ENCODE measurements at places on chromosomes 12 and 14.

DNA sequence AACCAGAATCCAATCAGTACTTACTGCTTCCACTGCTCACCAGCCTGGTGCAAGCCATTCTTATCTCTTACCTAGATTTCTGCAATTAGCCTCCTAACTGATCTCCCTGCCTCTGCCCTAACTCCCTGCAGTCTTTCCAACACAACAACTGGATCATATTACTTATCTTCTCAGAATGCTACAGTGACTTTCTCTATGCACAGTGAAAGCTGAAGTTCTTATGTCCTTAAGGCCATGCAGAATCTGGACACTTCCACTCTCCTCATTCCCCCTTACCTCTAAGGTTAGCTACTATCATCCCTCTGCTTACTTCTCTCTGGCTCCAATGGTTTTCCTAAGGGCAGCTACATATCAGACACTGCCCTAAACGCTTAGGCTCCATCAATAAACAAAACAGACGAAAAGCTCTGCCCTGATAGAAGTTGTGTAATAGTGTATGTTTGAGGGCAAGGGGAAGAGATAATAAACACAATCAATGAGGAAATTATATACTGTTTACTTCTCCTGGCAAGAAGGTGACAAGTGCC is 4.0 kb downstream of the KTN1 start:
- no peaks in the 10 kb centered on the region for H3K27me3 ChIP-seq
- peak overlapping the region; percentile 55 for H3K27ac ChIP-seq
- H3K4me3 ChIP-seq = no peak overlapping the region
- H3K4me1 ChIP-seq = peaks cover 60% of the 10 kb centered on the region
- DNase-seq = no peak

GRCh38 chr12:64160711-64161060 is 61.4 kb downstream of the KICS2 start:
- no peaks in the 10 kb centered on the region for H3K27me3 ChIP-seq
- DNase-seq = no peak
- no peaks in the 10 kb centered on the region for H3K36me3 ChIP-seq

DNA sequence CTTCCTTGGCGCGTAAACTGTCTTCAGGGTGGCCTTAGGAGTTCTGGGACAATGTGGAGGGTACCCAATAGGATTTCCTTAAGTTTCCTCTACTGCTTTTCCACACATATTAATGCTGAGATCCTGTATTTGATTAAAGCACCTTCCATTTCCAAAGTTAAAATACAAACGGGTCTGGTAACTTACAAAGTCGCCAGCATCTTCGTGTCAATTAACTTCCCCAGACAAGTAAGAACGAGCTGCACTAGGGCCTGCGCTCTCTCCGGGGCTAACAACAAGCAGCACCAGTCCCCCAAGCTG is 130.9 kb downstream of the NDUFA12 start:
- no peaks in the 10 kb centered on the region for H3K36me3 ChIP-seq
- no peak for DNase-seq
- H3K27me3 ChIP-seq = peaks cover 53% of the 10 kb centered on the region
- H3K27ac ChIP-seq = no peak overlapping the region
- peaks cover 14% of the 10 kb centered on the region for H3K4me1 ChIP-seq

DNA sequence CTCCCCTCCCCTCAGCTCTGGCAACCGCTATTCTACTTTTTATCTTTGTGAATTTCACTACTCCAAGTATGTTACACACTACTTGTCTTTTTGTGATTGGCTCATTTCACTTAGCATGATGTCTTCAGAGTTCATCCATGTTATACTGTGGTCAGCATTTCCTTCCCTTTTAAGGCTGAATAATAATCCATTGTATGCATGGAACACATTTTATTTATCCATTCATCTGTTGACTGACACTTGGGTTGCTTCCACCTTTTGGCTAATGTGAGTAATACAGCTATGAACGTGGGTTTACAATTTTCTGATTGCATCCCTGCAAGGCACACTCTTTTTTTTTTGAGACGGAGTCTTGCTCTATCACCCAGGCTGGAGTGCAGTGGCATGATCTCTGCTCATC is 53.0 kb upstream of the FUT8 start:
- no peaks in the 10 kb centered on the region for H3K36me3 ChIP-seq
- no peak for DNase-seq
- no peak overlapping the region for H3K27ac ChIP-seq

DNA sequence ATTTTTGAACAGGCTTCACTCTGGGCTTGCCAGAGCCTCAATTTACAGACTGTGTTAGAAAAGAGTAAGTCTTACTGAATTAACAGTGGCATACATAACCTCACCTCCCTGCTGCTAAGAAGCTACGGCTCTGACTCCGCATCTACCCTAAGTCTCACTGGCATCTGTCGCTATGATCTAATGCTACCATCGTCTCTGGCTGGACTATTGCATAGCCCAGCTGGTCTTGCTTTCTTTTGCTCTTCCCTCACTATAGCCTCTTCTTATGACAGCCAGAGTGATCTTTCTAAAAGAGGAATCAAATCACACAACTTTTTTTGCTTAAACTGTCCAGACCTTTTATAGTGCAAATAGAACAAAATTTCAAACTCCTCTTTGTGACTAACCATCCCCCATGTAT is 81.1 kb downstream of the SLC24A4 start:
- no peaks in the 10 kb centered on the region for H3K36me3 ChIP-seq
- H3K27me3 ChIP-seq = no peaks in the 10 kb centered on the region
- H3K4me3 ChIP-seq = no peak overlapping the region
- H3K27ac ChIP-seq = no peak overlapping the region

- H3K4me1 ChIP-seq = no peaks in the 10 kb centered on the region
- no peaks in the 10 kb centered on the region for H3K36me3 ChIP-seq
- no peak overlapping the region for H3K4me3 ChIP-seq
- H3K27me3 ChIP-seq = no peaks in the 10 kb centered on the region
- DNase-seq = no peak
Measured at GRCh38 chr12:99455350-99456035, 192.1 kb upstream of the GARIN6 start.

DNA sequence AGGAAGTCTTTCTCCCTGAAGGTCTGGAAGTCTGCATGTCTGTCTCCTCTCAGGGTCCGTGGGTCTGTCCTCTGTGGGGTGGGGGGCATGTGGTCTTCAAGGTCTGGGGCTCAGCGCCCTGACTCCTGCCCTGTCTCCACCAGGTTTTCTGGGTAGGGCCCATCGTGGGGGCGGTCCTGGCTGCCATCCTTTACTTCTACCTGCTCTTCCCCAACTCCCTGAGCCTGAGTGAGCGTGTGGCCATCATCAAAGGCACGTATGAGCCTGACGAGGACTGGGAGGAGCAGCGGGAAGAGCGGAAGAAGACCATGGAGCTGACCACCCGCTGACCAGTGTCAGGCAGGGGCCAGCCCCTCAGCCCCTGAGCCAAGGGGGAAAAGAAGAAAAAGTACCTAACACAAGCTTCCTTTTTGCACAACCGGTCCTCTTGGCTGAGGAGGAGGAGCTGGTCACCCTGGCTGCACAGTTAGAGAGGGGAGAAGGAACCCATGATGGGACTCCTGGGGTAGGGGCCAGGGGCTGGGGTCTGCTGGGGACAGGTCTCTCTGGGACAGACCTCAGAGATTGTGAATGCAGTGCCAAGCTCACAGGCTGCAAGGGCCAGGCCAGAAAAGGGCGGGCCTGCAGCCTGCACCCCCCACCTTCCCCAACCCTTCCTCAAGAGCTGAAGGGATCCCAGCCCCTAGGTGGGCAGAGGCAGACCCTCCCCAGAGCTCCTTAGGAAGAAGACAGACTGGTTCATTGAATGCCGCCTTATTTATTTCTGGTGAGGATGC is 3.4 kb downstream of the AQP5 start:
- peaks cover 19% of the 10 kb centered on the region for H3K4me1 ChIP-seq
- H3K27me3 ChIP-seq = peaks cover 72% of the 10 kb centered on the region
- H3K27ac ChIP-seq = no peak overlapping the region
- no peak for DNase-seq
- no peak overlapping the region for H3K4me3 ChIP-seq

GRCh38 chr12:51242876-51243275 is 4.2 kb downstream of the DAZAP2 start:
- H3K4me1 ChIP-seq = no peaks in the 10 kb centered on the region
- no peak overlapping the region for H3K4me3 ChIP-seq
- no peaks in the 10 kb centered on the region for H3K27me3 ChIP-seq
- H3K36me3 ChIP-seq = no peaks in the 10 kb centered on the region

DNA sequence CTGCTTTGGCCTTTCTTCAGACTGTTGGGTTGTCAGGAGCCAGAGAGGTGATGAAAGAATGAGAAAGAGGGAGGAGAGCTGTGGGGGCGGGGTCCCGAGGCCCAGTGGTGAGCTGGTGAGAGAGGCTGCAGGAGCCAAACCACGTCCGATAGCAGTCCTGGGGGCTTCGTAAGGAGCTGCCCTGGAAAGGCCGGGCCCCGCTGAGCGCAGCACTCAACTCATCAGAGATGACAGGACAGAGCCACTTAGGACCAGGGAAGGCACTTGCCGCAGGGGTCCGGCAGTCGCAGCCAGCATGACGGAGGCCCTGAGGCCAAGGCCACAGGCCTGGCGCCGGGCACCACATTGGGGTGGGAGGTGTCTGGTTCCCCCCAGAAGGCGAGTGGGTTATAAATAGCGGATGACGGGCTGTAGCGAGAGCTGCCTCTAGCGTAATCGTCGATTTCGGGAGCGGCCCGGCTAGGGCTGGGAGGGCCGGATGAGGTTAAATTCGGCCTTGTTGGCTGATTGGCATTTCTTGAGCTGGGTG is 179.0 kb downstream of the TSPAN9 start:
- H3K4me3 ChIP-seq = no peak overlapping the region
- DNase-seq = no peak
- H3K4me1 ChIP-seq = peaks cover 18% of the 10 kb centered on the region
- H3K36me3 ChIP-seq = no peaks in the 10 kb centered on the region
- no peaks in the 10 kb centered on the region for H3K27me3 ChIP-seq
- no peak overlapping the region for H3K27ac ChIP-seq

- H3K4me3 ChIP-seq = no peak overlapping the region
- no peaks in the 10 kb centered on the region for H3K27me3 ChIP-seq
- H3K27ac ChIP-seq = no peak overlapping the region
- no peaks in the 10 kb centered on the region for H3K4me1 ChIP-seq
Measured at GRCh38 chr12:117114784-117115183, 15.6 kb upstream of the TESC start.

GRCh38 chr12:10718279-10718821 is 4.8 kb downstream of the YBX3 start:
- H3K27ac ChIP-seq = peak overlapping the region; percentile 98
- H3K4me1 ChIP-seq = peaks cover 57% of the 10 kb centered on the region
- no peaks in the 10 kb centered on the region for H3K36me3 ChIP-seq
- no peaks in the 10 kb centered on the region for H3K27me3 ChIP-seq
- no peak overlapping the region for H3K4me3 ChIP-seq
- DNase-seq = no peak

GRCh38 chr12:20420557-20420956 is 52.2 kb downstream of the PDE3A start:
- H3K4me3 ChIP-seq = peak overlapping the region; percentile 18
- H3K36me3 ChIP-seq = no peaks in the 10 kb centered on the region
- H3K27ac ChIP-seq = peak overlapping the region; percentile 77
- no peaks in the 10 kb centered on the region for H3K27me3 ChIP-seq
- peaks cover 69% of the 10 kb centered on the region for H3K4me1 ChIP-seq

DNA sequence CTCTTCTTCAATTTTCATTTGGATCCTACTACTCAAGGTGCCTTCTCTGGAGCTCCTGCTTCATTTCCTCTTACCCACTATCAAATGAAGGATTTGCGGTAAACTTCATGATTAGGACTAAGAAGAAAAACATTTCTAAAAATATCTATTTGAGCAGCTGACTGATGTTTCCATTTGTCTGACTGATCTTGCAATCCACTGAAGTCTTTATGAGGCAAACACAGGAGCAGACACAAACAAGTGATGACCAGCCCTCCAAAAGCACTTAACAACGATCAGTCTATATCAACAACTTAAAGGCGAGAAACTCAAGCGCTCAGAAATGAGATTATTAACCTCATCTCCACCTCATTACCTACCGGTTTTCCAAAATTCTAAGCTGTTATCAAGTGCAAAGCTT is 26.2 kb downstream of the OSBPL8 start:
- no peak for DNase-seq
- no peak overlapping the region for H3K4me3 ChIP-seq
- peaks cover 18% of the 10 kb centered on the region for H3K4me1 ChIP-seq
- H3K36me3 ChIP-seq = no peaks in the 10 kb centered on the region

- H3K27ac ChIP-seq = no peak overlapping the region
- H3K27me3 ChIP-seq = no peaks in the 10 kb centered on the region
- DNase-seq = no peak
Measured at GRCh38 chr12:122721057-122721545, 4.5 kb upstream of the HCAR3 start.

GRCh38 chr12:6942331-6942665 is 1.3 kb upstream of the RNU7-1 start:
- H3K4me3 ChIP-seq = no peak overlapping the region
- DNase-seq = no peak
- H3K27me3 ChIP-seq = no peaks in the 10 kb centered on the region
- H3K4me1 ChIP-seq = peaks cover 32% of the 10 kb centered on the region
- H3K27ac ChIP-seq = peak overlapping the region; percentile 94
- no peaks in the 10 kb centered on the region for H3K36me3 ChIP-seq

- no peak overlapping the region for H3K4me3 ChIP-seq
- no peaks in the 10 kb centered on the region for H3K4me1 ChIP-seq
- no peak overlapping the region for H3K27ac ChIP-seq
- no peak for DNase-seq
- no peaks in the 10 kb centered on the region for H3K36me3 ChIP-seq
- H3K27me3 ChIP-seq = no peaks in the 10 kb centered on the region
Measured at GRCh38 chr14:53103636-53104340, 49.3 kb downstream of the DDHD1 start.

DNA sequence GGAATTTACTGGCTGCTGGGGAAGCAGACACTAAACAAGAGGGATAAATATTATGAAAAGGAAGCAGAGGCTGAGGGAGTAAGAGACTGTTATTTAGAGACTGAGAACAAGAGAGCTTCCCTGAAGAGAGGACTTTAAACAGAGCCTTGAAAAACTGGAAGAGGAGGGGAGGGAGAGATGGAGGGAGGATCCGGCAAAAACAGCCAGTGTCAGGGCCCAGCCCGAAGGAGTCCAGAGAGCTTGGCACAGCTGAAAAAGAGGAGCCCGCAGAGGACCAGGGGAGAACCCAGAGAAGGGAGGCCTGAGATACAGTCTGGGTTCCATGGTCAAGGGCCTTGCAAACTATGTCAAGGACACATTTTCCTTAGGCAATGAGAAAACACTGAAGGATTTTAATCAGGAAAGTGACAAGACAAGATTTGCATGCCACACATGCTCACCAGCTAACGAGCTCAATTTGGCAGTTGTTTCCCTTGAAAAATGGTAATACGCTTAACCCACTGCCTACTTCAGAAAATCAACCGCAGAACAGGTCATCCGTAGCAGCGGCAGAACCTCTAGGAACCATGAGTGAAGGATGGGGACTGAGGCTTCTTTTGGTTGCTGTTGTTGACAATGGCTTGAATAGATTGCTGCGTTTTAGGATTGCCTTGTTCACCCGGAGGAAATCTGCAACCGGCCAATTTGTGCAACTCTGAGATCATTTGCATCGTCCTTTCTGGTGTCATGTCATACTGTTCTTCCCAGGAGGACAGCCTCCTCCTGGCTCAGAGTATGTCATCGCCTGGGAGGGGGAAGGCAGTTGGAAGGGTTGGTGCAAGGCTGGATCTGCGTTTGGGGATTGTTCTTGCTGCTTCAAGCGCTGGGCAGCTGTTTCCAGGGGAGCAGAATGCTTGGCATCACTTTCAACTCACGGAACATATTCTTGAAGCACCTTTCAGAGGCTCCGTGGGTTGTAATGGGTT is 108.2 kb downstream of the PRMT8 start:
- DNase-seq = no peak
- H3K27ac ChIP-seq = no peak overlapping the region
- H3K36me3 ChIP-seq = no peaks in the 10 kb centered on the region
- H3K27me3 ChIP-seq = no peaks in the 10 kb centered on the region

Measured in transverse colon (tissue), 4 donors.